ENCODE measurements at places on chromosomes 4 and X.

DNA sequence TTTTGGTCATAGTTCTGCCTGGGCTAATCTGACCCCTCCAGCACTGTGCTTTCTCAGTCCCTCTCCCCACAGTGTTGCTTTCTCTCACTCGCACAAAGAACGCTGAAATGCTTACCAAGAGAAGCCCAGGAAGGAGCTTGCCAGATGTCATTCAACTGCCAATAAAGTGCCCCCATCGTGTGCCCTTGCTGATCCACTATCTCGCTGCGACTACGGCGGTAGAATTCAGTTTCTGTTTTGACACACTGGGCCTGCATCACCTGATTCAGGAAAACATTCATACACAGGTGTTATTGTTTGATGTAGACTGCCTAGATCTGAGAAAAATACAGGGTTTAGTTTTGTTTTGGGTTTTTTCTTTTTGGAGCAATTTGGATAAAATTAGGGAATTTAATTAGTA is 121.2 kb downstream of the MANBA start:
- no peak for DNase-seq

- DNase-seq = no peak
Measured at GRCh38 chrX:154375156-154375504, 696 bp upstream of the FLNA start.

DNA sequence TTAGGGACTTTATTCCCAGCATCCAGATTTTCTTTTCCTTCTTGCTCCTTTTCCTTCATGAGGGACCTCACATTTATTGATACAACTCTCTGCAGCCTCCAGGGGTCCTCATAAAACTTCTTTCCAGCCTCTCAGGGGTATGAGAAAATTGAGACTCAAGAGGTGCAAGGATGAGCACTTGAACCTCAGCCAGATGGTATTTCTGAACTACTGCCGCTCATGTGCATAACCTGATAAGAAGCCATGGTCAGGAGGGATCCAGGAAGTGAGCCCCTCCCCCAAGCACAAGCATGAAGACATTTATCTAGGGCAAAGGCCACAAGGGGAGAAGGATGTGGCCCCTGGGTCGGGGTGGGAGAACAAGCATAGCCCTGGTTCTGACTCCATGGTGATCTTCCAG is 73.3 kb downstream of the TSPAN7 start:
- DNase-seq = no peak

DNA sequence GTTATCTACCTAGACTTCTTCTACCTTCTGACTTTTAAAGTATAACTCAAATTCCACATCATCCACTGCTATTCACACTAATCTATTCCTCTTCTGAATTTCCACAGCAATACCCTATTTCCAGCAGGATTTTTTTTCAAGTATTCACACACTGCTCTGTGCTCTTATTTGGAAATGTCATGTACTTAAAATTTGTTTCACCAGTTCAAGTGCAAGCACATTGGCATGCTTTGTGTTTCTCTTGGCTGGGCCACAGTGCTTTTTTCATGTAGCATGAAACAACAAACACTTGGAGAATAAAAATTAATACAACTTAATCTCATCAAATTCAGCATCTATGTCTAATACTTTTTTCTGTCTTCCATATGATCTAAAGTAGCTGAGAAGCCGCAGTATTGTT is 161.8 kb upstream of the PCDH18 start:
- DNase-seq = no peak

DNA sequence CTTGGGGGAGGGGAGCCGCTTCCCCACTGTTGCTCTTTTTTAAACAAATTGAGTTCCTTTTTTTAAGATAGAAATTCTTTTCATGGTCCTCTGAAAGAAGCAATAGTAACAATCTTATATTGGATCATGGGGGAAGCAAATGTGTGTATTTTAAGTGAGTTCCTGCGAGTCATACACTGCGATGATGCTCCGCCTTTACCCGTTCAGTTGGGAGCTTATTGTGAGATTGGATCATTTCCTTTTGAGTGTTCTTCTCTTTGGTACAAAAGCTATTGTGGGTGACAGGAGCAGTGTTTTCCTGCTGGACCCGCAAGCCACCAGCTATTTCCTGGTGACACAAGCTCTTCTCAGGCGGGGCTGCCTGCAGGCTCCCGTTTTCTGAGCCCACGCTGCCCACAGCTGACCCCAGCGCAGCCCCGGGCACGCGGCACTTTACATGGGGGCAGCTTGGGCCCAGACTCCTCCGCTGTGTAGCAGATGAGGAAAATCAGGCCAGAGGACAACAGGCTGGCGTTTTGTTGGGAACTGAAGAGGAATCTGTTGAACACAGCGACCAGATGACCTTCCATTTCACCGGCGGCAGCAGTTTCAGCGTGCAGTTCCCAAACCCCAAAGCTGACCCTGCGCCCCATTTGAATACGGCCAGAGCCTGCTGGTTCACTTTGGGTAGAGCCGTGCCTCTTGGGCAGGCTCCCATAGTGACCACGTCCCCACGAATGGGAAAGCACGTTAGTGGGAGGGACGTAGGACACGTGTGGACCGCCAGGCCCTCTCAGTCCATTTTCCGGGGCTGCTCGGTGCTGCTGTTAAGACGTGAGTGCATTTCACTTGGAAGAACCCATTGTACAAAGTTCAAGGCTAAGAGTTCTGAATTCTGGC is 12.2 kb downstream of the TADA2B start:
- DNase-seq = no peak

GRCh38 chrX:71184803-71185495 is 38.1 kb upstream of the GJB1 start:
- no peak for DNase-seq

- DNase-seq = no peak
Measured at GRCh38 chr4:132101526-132101925, 1047.6 kb upstream of the PCDH10 start.

GRCh38 chrX:84873176-84873575 is 130.5 kb upstream of the APOOL start:
- no peak for DNase-seq

- no peak for DNase-seq
Measured at GRCh38 chr4:184833046-184833838, 7.5 kb upstream of the ACSL1 start.

DNA sequence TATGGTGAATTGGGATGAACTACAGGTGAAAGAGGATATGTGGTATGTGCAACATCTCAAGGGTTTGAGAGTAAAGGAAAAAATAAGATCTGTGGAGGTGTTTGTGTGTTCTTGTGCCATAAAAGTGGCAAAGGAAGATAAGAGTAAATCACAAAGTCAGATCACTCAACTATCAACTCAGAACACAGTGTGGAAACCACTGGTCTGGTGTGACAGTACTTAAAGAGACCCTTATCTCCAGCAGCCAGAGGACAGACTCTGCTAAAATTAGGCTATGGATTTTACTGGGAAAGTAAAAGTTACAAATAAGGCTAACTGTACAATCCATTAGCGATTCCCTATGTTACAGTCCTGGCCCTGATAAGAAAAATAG is 54.0 kb upstream of the PRDM8 start:
- DNase-seq = no peak

GRCh38 chr4:84167564-84167963 is 331.5 kb downstream of the NKX6-1 start:
- no peak for DNase-seq

GRCh38 chr4:47750788-47751187 is 87.1 kb downstream of the CORIN start:
- no peak for DNase-seq

DNA sequence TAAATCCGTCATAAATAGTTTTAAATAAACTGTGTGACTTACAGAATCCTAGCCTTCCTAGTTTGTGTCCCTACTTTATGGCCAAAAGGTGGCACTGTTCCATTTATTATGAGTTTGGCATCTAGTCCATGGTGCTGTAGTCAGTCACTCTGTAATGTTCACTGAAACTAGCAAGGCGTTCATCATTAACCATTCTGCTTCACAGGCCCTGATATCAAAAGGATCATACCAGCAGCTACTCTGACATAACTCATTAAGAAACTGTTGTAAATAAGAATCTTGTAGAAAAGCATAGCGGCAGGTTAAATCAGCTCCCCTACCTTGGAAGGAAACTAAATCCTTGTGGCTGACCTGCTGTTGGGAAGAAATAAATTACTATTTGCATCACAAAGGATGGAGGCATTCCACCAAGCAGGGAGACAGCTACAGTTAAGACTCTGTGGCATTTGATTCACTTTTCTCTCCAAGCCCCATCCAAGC is 919.6 kb upstream of the DIAPH2 start:
- DNase-seq = no peak

DNA sequence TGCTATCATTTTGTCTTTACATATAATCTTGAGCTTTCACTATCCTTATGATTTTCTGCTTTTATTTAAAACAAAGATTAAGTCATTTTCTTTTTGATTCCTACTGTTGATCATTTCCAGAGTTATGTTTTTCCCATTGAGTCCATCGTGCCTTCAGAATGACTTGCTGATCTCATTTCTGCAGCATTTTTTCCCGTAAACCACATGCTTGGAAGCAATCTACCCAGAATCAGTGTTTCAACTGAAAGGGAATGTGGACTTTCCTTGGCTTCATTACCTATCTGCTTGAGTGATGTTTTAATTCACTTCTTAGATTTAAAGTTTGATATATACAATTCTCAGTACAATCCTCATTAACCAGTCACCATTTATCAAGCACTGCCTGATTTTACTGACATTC is 192.4 kb upstream of the FSTL5 start:
- peak; percentile 10 for DNase-seq

DNA sequence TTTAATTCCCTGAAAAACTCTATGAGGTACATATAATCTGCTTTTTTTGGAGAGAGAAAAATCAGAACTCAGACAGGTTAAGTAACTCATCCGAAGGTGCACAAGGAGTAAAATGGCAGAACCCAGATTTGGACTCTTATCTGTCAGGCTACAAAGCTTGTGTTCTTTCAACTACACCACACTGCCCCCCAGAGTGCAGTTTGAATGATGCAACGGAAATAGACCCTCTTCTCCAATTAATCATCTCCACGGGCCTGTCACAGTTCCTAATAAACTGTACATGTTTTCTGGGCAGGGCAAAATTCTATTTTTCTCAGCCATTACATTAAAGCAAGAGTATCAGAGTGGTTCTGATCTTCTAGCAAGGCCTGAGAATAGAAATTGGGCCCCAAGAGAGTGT is 35.3 kb upstream of the DCX start:
- DNase-seq = peak; percentile 0

GRCh38 chrX:11758400-11759171 is 549 bp downstream of the MSL3 start:
- DNase-seq = peak; percentile 42

GRCh38 chr4:169849456-169849855 is 91.7 kb upstream of the HPF1 start:
- no peak for DNase-seq

GRCh38 chr4:7510066-7510465 is 75.3 kb upstream of the PSAPL1 start:
- DNase-seq = no peak

All from HTR-8/SVneo (cell line).